ENCODE measurements at places on chromosomes 5 and 9. TPM values are rescaled to one million over a fixed set of nuclear protein-coding genes. Genes with fewer than 3 reads are reported as not detected.

SEMA4D gene
- total RNA-seq: 321 TPM

HINT1 gene
- 232 TPM for total RNA-seq

IRGM gene
- 4.1 TPM for total RNA-seq

ANKRD18A gene
- 0.08 TPM for total RNA-seq

PSD2 gene
- total RNA-seq: not detected

- H3K4me1 ChIP-seq: peaks cover 9% of the 10 kb centered on the region
- H3K36me3 ChIP-seq: peaks cover 2% of the 10 kb centered on the region
- H3K27ac ChIP-seq: no peak overlapping the region
- no peak for DNase-seq
- H3K27me3 ChIP-seq: peaks cover 35% of the 10 kb centered on the region
- H3K4me3 ChIP-seq: no peak overlapping the region
Measured at GRCh38 chr5:147512659-147513379, 3.0 kb upstream of the DPYSL3 start.

GRCh38 chr5:65030056-65030455 is 261.3 kb downstream of the CWC27 start:
- H3K27ac ChIP-seq: no peak overlapping the region
- H3K27me3 ChIP-seq: no peaks in the 10 kb centered on the region
- no peak overlapping the region for H3K4me3 ChIP-seq
- H3K36me3 ChIP-seq: no peaks in the 10 kb centered on the region

- no peak for DNase-seq
- H3K27me3 ChIP-seq: peaks cover 6% of the 10 kb centered on the region
- H3K4me3 ChIP-seq: no peak overlapping the region
- peaks cover 4% of the 10 kb centered on the region for H3K36me3 ChIP-seq
- H3K27ac ChIP-seq: no peak overlapping the region
Measured at GRCh38 chr9:7315746-7316145, 483.8 kb downstream of the DMAC1 start.

GRCh38 chr9:135797507-135798262 is 95.7 kb downstream of the KCNT1 start:
- peak; percentile 42 for DNase-seq
- no peak overlapping the region for H3K4me3 ChIP-seq
- H3K36me3 ChIP-seq: no peaks in the 10 kb centered on the region
- no peak overlapping the region for H3K27ac ChIP-seq
- H3K27me3 ChIP-seq: no peaks in the 10 kb centered on the region
- H3K4me1 ChIP-seq: no peaks in the 10 kb centered on the region

GRCh38 chr9:110426052-110426709 is 88.5 kb upstream of the TXNDC8 start:
- no peak overlapping the region for H3K27ac ChIP-seq
- H3K27me3 ChIP-seq: no peaks in the 10 kb centered on the region
- H3K4me1 ChIP-seq: no peaks in the 10 kb centered on the region
- no peaks in the 10 kb centered on the region for H3K36me3 ChIP-seq

GRCh38 chr5:133311176-133311575 is 259.4 kb downstream of the HSPA4 start:
- peaks cover 3% of the 10 kb centered on the region for H3K27me3 ChIP-seq
- H3K27ac ChIP-seq: no peak overlapping the region
- no peak for DNase-seq
- H3K4me1 ChIP-seq: no peaks in the 10 kb centered on the region
- no peaks in the 10 kb centered on the region for H3K36me3 ChIP-seq

DNA sequence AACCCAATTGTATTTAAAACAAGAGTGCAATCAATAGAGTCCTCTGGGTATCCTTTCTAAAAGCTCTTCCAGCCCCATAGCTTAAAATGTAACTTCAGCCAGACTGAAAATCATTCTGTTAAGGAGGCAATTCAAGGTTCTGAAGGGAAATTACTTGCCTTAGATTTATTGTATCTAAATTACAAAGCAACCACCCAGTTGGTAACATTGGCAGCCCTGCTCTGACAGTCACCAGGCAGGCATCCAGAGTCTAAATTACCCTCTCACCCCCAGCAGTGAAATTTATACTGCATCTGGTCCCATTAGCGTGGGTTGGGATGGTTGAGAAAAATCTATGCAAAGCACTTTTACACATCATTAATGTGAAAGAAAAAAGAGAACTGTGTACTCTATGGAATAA is 514.7 kb downstream of the MTRR start:
- no peak overlapping the region for H3K27ac ChIP-seq
- DNase-seq: no peak
- H3K36me3 ChIP-seq: no peaks in the 10 kb centered on the region
- no peaks in the 10 kb centered on the region for H3K27me3 ChIP-seq
- H3K4me3 ChIP-seq: no peak overlapping the region

GRCh38 chr9:121196389-121196788 is 5.3 kb downstream of the RAB14 start:
- no peak for DNase-seq
- H3K27ac ChIP-seq: no peak overlapping the region
- H3K27me3 ChIP-seq: no peaks in the 10 kb centered on the region
- H3K4me1 ChIP-seq: peaks cover 71% of the 10 kb centered on the region

DNA sequence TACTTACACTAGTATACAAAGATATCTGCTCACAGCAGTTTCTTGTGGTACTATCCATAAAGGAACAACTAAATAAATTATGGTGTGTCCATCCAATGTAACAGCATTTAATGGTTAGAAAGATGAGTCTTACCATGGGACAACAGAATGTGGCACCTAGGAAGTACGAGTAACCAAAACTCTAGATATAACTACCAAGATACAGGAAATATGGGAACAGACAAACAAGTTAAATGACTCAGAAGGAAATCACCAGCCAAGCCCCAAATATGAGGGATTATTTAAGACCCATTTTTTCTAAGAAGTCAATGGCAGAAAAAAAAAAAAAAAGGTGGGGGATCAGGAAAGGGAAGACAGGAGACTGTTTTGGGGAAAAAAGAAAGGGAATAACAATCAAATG is 294.8 kb downstream of the PRELID2 start:
- no peak for DNase-seq
- no peak overlapping the region for H3K27ac ChIP-seq
- no peak overlapping the region for H3K4me3 ChIP-seq
- no peaks in the 10 kb centered on the region for H3K36me3 ChIP-seq
- no peaks in the 10 kb centered on the region for H3K27me3 ChIP-seq

Data from activated CD8-positive, alpha-beta T cell treated with anti-CD3 and anti-CD28 coated beads, Interleukin-2, amount 10 ng/mL, durations not matched to agents 7 days and 5 days (primary cell).